ENCODE measurements at places on chromosomes 6 and 20.

DNA sequence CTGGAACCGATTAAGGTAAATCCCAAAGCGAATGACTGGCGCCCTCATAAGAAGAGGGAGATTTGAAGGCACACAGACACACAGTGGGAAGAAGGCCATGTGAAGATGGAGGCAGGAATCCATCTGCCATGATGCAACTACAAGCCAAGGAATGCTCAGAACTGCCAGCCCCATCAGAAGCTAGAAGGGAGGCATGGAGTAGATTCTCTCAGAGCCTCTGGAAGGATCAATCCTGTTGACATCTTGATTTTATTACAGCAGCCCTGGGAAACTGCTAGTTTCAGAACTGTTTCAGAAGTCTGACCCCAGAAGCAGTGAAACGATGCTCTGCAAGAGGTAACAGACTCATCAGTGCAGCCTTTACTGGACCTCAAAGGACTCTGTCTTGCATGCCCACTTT is 103.5 kb upstream of the GPR6 start:
- no peak for DNase-seq

DNA sequence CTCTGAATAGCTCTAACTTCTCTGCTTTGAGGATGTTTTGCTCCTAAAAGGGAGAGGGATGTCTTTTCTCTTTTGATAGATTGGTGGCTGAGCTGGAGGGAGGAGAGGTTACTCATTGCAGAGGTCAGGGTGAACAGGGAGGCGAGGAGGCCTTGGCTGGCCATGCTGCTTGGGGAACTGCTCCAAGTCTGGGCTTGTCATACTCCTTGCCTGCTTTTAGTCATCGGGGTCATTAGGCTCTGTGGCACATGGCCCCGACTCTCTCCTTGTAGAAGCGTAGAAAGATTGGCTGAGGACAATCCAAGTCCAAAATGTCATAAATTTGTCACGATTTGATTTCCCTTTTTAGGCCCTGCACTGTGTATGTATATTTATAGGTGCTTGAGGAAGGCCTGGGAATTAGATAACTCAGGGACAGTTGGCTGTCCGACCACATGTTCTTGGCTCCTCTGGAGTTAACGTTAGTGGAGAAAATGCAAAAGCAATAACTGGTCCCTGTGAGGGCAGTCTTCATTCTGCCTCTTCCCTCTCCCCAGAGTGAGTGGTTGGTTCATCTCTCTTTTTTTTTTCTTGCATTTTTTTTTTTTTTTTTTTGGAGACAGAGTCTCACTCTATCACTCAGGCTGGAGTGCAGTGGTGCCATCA is 160.1 kb downstream of the SCP2D1 start:
- DNase-seq, result no peak

GRCh38 chr20:33945391-33946081 is 48.2 kb upstream of the RALY start:
- DNase-seq, result peak; percentile 99

DNA sequence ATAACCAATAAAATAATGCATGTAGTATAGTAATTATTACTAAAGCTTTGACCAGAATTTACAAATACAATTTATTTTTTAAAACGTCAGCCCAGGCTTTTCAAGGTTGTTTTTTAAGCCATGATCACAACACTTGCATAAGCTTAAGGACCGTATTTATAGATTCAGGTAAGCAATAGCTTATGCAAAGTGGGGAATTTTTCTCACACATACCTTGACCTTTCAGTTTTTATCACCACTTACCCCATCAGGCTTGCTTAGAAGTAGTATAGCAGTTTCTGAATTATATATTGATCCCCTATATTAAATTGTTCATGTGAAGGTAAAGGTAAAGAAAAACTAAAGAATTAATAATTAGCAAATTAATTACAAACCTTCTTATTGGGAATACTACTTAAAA is 232.3 kb upstream of the FKBP1C start:
- DNase-seq, result no peak

- DNase-seq, result no peak
These were observed 21.1 kb downstream of the AHCY start for GRCh38 chr20:34282041-34282440.

- DNase-seq, result peak; percentile 11
These were observed 346.0 kb upstream of the MARCKS start for GRCh38 chr6:113511100-113511499.

GRCh38 chr6:134689177-134689576 is 260.7 kb downstream of the ALDH8A1 start:
- peak; percentile 98 for DNase-seq

- DNase-seq, result no peak
These were observed 6.6 kb upstream of the RAB44 start for GRCh38 chr6:36691011-36691410.

DNA sequence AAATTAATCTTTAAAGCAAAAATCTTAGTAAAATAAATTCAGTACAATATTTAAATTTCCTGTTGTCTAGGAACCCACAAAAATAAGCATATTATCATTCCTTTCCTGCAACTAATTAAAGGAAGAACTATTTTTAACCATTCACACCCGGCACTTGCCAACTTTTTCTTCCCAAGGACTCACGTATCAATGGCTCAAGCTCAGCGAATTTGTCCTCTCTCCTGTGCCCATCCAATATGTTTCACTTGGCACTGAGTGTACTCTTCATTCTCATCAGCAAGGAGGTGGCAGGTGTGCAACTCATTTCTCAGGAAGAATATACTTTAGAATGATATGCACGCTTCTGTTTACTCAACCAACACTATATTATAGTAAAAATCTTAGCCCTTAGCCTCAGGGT is 419.4 kb downstream of the C6orf118 start:
- peak; percentile 5 for DNase-seq

GRCh38 chr6:75855052-75855451 is 106.0 kb downstream of the MYO6 start:
- peak; percentile 81 for DNase-seq

GRCh38 chr20:9110365-9110764 is 41.5 kb downstream of the PLCB4 start:
- DNase-seq, result no peak

Data from pons (tissue), 1 donor.